ENCODE measurements at places on chromosomes 6 and 20.

GRCh38 chr6:159043251-159043650 is 1.5 kb downstream of the TAGAP start:
- no peak for DNase-seq

DNA sequence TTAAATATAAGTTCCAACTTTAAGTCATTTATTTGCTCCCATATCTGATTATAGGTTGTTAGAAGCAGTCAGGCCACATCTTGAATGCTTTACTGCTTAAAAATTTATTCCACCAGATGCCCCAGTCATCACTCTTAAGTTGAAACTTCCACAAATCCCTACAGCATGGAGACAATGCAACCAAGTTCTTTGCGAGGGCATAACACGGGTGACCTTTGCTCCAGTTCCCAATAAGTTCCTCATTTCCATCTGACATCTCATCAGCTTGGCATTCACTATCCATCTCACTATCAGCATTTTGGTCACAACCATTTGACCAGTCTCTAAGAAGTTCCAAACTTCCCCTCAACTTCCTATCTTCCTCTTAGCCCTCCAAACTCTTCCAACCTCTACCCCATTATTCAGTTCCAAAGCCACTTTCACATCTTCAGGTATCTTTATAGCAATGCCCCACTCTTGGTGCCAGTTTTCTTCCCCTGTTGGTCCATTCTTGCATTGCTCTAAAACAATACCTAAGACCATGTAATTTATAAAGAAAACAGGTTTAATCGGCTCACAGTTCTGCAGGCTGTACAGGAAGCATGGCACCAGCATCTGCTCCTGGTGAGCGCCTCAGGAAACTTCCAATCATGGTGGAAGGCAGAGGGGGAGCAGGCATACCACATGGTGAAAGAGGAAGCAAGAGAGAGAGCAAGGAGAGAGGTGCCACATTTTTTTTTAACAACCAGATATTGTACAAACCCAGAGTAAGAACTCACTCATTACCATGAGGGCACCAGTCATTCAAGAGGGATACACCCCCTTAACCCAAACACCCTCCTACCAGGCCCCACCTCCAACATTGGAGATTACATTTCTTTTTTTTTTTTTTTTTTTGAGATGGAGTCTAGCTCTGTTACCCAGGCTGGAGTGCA is 15.9 kb upstream of the ITPR3 start:
- DNase-seq, result no peak

DNA sequence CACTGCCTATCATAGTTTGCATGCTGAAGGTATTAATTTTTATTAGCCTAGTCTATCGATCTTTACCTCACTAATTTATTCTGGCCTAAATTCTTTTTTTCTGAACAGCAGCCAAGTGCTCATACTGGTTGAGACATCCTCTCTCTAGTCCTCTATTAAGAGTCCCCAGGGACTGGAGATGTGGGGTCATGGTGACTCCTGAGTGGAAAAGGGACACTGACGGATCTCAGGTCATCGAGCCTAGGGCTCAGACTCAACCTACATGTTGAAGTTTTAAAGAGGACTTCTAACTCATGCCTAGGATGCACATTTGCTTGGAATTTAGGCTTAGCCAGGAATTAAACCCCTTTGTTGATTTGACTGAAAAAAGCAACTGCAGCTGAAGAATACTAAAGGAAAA is 378.1 kb downstream of the BTBD9 start:
- no peak for DNase-seq

- DNase-seq, result no peak
These were observed 14.4 kb downstream of the PTK7 start for GRCh38 chr6:43090559-43090956.

- no peak for DNase-seq
These were observed 17.9 kb upstream of the FKBP1C start for GRCh38 chr6:63193324-63193723.

GRCh38 chr20:47735412-47736400 is 49.6 kb downstream of the SULF2 start:
- DNase-seq, result no peak

GRCh38 chr20:64069614-64070243 is 6.7 kb downstream of the TCEA2 start:
- no peak for DNase-seq

GRCh38 chr6:112180095-112180820 is 74.1 kb downstream of the LAMA4 start:
- DNase-seq, result no peak

GRCh38 chr6:157236040-157236725 is 87.1 kb downstream of the TMEM242 start:
- DNase-seq, result no peak

DNA sequence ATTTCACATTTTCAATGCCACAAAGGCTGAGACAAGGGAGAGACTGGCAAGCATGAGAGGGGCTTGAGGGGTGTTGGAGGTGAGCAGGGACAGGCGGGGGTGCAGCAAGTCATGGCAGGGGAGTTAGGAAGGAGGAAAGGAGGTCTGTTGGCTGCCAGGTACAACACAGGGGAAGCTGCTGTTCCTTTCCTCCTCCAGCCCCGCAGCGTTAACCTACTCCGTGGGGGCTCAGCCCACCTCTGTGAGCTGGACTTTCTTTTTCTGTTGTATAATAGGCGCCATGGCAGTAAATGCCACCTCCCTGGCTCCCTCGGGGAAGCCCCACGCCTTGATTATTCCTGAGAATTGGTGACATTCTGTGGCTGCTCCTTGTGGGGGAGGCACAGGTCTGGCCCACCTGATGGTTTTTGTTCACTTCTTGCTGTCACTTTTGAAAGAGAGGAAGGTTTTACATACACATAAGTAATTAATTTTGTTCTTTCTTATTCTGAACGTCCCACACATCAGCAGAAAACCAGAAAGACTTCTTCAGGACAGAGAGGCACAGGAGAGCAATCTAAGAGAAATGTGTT is 293.2 kb downstream of the TSHZ2 start:
- DNase-seq, result no peak

DNA sequence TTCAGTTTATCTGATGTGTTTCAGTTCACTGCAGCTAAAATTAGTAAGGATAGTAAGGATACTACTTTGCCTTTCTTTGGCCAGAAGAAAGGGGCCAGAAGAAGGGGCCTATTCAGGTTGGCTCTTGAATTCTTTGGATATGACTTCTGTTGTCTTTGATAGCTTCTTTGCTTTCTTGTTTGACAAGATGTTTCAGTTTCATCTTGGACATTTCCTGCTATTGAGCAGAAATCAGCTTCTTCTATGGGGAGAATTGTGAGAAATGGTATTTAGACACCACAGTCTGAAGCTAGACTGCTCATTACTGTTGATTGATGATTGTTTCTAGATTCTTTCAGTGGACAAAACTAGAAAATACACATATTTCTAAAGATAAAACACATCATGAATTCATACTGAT is 23.2 kb downstream of the L3MBTL3 start:
- no peak for DNase-seq

DNA sequence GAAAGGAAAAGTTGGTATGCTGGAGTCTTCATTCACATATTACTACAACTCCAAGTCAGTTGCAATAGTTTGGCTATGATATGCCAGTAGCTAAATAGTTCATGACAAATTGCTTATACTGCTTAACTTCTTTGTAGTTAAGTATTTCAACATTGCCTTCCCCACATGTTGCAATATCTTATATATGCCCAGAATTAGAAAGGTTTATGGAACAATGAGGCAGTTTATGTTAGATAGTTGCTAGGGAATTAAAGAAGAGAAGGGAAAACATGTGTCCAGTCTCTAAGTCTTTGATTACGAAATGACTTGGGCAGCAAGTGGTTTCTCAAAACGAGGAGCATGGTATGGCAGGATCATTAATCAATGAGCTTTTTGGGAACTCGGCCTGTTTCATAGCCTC is 145.8 kb downstream of the PLCB4 start:
- no peak for DNase-seq

GRCh38 chr6:5865506-5866031 is 141.2 kb downstream of the NRN1 start:
- DNase-seq, result no peak

- no peak for DNase-seq
These were observed 126.9 kb upstream of the TIAM2 start for GRCh38 chr6:154868143-154868594.

GRCh38 chr6:3795836-3796718 is 44.6 kb upstream of the PXDC1 start:
- no peak for DNase-seq

DNA sequence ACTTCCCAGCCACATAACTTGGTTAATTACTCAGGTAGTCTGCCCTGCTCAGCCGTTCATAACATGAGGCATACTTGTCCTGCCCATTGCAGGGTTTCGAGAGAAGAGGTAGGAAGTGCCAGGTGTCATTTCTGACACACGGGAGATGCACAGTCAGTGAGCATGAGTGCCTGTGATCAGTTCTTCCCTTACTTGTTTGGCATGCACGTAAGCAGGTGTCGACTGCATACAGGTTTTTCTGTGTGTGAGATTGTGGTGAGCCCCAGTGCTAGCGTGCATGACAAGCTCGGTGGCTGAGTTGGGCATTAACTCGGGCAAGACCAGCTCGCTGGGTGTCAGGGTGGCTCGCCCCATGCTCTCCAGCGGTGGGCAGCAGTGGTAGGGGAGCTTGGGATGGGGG is 51.2 kb upstream of the SLC22A1 start:
- DNase-seq, result no peak

DNA sequence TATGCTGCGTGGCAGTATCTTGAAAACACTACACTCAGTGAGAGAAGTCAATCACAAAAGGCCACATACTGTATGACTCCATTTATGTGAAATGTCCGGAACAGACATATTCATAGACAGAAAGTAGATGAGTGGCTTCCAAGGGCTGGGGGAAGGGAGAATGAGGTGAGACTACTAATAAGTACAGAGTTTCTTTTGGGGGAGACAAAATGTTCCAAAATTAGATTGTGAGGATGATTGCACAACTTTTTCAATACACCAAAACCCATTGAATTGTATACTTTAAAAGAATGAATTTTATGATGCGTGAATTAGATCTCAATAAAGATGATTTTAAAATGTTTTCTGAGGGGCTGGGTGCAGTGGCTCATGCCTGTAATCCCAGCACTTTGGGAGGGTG is 9.2 kb upstream of the SPO11 start:
- DNase-seq, result no peak

GRCh38 chr6:15296735-15297134 is 50.9 kb downstream of the JARID2 start:
- no peak for DNase-seq

GRCh38 chr6:73964241-73964854 is 268.3 kb downstream of the CD109 start:
- no peak for DNase-seq

DNA sequence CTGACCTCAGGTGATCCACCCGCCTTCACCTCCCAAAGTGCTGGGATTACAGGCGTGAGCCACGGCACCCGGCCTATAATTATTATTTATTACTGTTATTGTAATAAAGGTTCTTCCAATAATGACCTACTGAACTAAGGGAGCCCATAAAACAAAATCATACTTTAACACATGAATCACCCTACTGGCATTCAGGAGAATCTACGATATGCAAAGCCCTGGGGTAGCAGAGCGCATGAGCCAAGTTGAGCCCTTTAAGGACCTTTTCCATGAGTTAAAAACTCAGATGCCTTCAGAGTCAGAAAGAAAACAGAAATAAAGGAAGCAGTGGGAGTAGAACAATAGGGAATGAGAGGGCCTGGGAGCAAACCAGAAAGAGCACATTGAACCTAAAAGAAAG is 41.5 kb downstream of the SNRPB start:
- DNase-seq, result no peak

DNA sequence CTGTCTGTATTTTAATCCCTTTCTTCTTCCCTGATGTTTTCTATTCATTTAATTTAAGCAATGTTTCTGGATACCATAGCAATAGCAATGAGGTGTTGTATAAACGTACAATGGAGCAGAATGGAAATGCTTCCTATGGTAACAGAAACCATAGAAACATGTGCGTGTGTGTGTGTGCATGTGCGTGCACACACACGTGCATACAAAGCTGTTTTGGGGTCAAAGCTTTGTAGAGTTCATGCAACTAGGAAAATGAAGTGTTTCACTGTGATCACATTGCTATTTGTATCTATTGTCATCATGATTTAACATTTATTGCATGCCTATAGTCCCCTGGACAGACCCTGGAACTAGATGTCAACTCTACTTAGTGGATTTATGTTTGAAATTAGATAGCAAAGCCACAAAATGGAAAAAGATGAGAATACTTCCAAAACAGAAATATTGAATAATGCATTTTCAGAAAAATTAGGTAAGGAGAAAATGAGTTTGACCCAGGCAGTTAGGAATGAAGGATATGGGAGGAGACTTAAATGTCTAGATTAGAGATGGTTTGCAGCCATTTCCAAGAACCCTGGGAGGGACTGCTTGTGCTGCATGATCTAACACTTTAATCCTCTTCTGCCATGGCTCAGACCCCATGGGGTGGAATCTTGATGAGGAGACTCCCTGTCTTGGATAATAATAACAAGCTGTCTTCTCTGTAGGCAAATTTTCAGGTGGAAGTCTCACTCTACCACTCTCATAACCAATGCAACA is 124.4 kb downstream of the TRMT11 start:
- no peak for DNase-seq

DNA sequence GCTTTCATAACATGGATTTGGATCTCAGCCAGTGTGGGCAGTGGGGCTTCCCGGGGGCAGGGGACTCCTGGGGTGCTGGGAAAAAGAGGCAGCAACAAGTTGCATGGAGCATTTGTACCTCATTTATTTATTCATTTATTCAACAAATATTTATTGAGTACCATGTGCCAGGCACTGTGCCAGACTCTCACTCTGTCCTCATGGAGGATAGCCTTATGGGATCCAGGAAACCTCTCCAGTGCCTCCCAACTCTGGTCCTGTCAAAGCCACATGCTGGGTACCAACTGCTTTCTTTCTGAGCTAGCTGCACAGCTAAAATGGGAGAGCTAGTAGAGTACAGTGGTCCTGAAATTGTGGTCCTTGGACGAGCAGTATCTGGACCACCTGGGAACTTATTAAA is 87.8 kb upstream of the EPB41L1 start:
- DNase-seq, result no peak

- no peak for DNase-seq
These were observed 5.8 kb downstream of the HDGFL1 start for GRCh38 chr6:22575190-22575589.

- no peak for DNase-seq
These were observed 151.4 kb downstream of the BCAS1 start for GRCh38 chr20:53918949-53919361.

GRCh38 chr20:36467076-36467999 is 74.0 kb upstream of the MYL9 start:
- no peak for DNase-seq

DNA sequence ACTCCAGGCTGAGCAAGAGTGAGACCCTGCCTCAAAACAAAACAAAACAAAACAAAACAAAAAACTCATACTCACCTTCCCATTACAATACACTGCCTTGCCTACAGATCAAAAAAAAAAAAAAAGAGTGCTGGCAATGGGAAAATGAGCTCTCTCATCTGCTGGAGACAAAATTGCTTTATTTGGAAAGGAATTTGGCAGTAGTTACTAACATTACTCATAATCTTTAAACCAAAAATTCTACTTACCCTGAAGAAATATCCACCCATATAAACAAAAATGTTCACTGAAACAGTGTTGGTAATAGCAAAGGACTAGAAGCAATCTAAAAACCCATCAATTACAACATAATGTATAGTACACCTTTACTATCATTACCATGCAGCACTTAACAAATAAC is 120.4 kb downstream of the RNGTT start:
- DNase-seq, result no peak

GRCh38 chr6:33384581-33385020 is 7.0 kb upstream of the KIFC1 start:
- DNase-seq, result no peak

GRCh38 chr6:149254253-149254652 is 63.3 kb upstream of the TAB2 start:
- no peak for DNase-seq

- DNase-seq, result no peak
These were observed 299.0 kb downstream of the DOK5 start for GRCh38 chr20:54774426-54774825.

- DNase-seq, result no peak
These were observed 605.6 kb downstream of the QKI start for GRCh38 chr6:164020142-164020541.
